ENCODE measurements at places on chromosomes 1 and 21. TPM values are rescaled to one million over a fixed set of nuclear protein-coding genes. Genes with fewer than 3 reads are reported as not detected.

DNA sequence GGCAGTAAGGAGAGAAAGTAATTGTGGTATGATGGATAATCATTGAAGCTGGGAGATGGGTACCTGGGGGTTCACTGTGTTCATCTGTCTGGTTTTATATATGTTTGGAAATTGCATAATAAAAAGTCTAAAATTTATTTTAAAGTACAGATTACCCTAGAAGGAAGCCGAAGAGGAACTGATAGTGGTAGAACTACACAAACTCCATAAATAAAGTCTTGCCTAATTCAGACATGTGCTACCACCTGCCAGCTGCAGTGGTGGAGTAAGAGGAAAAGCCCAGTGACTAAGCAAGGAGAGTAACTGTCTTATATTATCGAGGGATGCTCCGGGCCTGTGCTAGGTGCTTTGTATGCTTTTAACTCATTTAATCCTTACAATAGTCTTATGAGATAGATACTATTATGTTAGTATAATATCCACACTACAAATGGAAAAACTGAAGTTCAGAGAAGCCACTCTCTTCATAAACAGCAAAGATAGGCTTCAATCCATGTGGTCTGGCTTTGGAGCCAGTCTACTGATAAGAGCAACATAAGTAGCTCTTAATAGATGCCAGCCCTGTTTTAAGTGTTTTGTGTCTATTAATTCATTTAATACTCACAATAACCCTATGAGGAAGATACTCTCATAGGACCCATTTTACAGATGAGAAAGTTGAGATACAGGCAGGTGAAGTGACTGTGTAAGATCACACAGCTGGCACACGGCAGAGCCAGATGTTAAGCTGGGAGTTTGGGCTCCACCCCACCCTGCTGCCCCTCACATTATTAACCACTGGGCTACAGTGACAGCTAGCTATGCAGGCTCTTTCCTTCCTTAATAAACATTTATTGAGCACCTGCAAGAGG lies 56.8 kb upstream of the HNRNPU start:
- H3K27me3 ChIP-seq, result no peaks in the 10 kb centered on the region
- DNase-seq, result no peak
- no peak overlapping the region for H3K4me3 ChIP-seq

KIF2C gene
- total RNA-seq, result 14.2 TPM

GRCh38 chr21:27423038-27423437 lies 456.1 kb upstream of the ADAMTS5 start:
- no peaks in the 10 kb centered on the region for H3K27me3 ChIP-seq
- no peaks in the 10 kb centered on the region for H3K36me3 ChIP-seq
- 0 out of 2 replicates have a peak overlapping the region, but pooled peaks have one; percentile 5 for H3K4me3 ChIP-seq
- H3K4me1 ChIP-seq, result peaks cover 40% of the 10 kb centered on the region
- peak overlapping the region; percentile 97 for H3K27ac ChIP-seq

GRCh38 chr1:218510153-218510772 lies 165.1 kb downstream of the TGFB2 start:
- no peak for DNase-seq
- H3K4me3 ChIP-seq, result no peak overlapping the region
- no peaks in the 10 kb centered on the region for H3K4me1 ChIP-seq
- H3K27ac ChIP-seq, result no peak overlapping the region
- H3K36me3 ChIP-seq, result no peaks in the 10 kb centered on the region
- H3K27me3 ChIP-seq, result no peaks in the 10 kb centered on the region

- peaks cover 15% of the 10 kb centered on the region for H3K27me3 ChIP-seq
- H3K4me1 ChIP-seq, result peaks cover 3% of the 10 kb centered on the region
- peak; percentile 40 for DNase-seq
- H3K36me3 ChIP-seq, result no peaks in the 10 kb centered on the region
- H3K4me3 ChIP-seq, result peak overlapping the region; percentile 51
- H3K27ac ChIP-seq, result no peak overlapping the region
Measured at GRCh38 chr21:45234127-45234526, 53.6 kb downstream of the POFUT2 start.

BRDT gene
- total RNA-seq, result not detected

PTGFRN gene
- 25.7 TPM for total RNA-seq

- no peak for DNase-seq
- H3K27ac ChIP-seq, result no peak overlapping the region
- no peaks in the 10 kb centered on the region for H3K36me3 ChIP-seq
Measured at GRCh38 chr1:44512313-44512885, 107.3 kb downstream of the RNF220 start.

DNA sequence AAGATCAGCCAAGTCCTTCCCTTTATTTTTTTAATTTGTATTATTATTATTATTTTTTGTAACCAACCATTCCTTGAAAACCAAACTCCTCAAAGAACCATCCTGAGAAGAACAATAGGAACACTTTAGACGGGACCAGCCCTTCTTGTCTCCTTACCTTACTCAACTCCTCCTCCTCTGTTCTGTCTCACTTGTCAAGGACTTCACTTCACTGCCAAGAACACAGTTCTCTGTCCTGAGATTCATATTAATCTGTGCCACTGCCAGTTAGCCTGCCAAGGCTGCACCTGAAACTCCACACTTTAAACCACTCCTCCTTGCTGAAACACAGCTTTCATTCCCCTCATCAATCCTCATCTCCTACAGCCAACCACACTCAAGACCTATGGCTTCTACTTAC lies 73.8 kb upstream of the ATP1A1 start:
- no peak for DNase-seq
- no peaks in the 10 kb centered on the region for H3K36me3 ChIP-seq
- no peaks in the 10 kb centered on the region for H3K4me1 ChIP-seq
- H3K27me3 ChIP-seq, result peaks cover 4% of the 10 kb centered on the region
- H3K4me3 ChIP-seq, result no peak overlapping the region

GRCh38 chr1:218382261-218382660 lies 37.1 kb downstream of the TGFB2 start:
- peaks cover 37% of the 10 kb centered on the region for H3K4me1 ChIP-seq
- H3K4me3 ChIP-seq, result no peak overlapping the region
- no peak overlapping the region for H3K27ac ChIP-seq

GRCh38 chr1:245306628-245307410 lies 152.0 kb downstream of the KIF26B start:
- no peaks in the 10 kb centered on the region for H3K27me3 ChIP-seq
- no peaks in the 10 kb centered on the region for H3K4me1 ChIP-seq
- no peak overlapping the region for H3K27ac ChIP-seq
- H3K4me3 ChIP-seq, result no peak overlapping the region

RUNX3 gene
- total RNA-seq, result 2.7 TPM

DNA sequence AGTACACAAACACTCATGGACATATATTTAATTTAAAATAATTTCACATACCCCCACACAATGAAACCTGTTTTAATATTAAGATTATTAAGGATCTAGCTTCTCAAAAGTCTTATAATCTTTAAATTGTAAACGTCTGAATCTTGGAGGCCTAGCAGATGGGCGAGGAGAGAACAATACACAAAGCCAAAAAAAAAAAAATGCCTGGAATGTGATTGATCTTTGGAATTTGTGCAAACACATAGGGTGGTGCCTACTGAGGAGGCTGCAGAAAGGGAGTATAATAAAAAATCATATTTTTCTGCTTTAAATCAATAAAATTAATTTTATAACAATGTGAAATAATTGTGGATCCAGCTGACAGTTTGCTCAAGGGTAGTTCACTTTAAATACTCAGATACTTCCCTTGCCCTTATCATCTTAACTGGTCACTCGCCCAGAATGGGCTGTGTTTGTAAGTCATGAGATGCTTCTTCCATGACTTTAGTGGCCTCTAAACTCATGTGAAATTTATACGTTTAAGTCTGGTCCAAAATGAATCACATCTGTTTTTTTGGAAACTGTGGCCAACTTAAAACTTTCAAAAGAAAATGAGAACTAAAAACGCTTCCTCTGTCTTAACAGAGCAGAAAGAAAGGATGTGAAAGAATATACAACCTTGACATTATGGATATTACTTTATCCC lies 802.8 kb upstream of the CXADR start:
- no peaks in the 10 kb centered on the region for H3K27me3 ChIP-seq
- H3K4me3 ChIP-seq, result peak overlapping the region; percentile 17
- peak; percentile 86 for DNase-seq
- H3K27ac ChIP-seq, result peak overlapping the region; percentile 69

ATP1A4 gene
- total RNA-seq, result not detected

DNA sequence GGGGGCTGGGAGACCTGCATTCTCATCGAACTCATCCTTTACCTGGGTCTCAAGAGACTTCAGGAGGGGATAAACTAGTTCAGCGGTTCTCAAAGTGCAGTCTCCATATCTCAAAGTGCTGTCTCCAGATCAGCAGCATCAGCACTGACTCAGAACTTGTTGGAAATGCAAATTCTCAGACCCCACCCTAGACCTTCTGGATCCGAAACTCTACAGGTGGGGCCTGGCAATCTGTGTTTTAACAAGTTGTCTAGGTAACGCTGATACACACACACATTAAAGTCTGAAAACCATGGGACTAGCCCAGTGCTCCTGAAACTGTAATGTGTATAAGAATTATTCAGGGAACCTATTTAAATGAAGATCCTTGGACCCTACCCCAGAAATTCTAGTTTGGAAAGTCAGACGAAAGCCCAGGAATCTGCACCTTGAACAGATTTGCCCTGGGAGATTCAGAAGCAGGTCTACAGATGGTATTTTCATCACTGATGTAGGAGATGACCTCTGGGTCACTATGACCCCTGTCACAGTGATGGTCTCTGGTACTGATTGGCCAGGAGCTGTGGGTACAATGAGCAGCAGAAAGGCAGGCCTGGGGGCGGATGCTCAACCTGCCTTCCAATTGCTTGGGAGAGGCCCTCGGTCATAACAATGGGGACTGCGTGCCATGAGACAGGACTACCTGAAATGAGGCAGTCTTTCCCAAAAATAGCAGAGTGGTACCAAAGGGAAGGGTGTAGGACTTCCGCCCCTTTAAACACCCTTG lies 127.2 kb downstream of the FAM78B start:
- no peaks in the 10 kb centered on the region for H3K4me1 ChIP-seq
- H3K36me3 ChIP-seq, result no peaks in the 10 kb centered on the region
- H3K4me3 ChIP-seq, result no peak overlapping the region
- no peak for DNase-seq
- no peak overlapping the region for H3K27ac ChIP-seq

- no peaks in the 10 kb centered on the region for H3K27me3 ChIP-seq
- no peak for DNase-seq
- no peak overlapping the region for H3K4me3 ChIP-seq
- H3K27ac ChIP-seq, result no peak overlapping the region
- H3K4me1 ChIP-seq, result peaks cover 29% of the 10 kb centered on the region
Measured at GRCh38 chr21:39005502-39005787, 177.8 kb downstream of the PSMG1 start.

RRAGC gene
- 17.9 TPM for total RNA-seq

DNA sequence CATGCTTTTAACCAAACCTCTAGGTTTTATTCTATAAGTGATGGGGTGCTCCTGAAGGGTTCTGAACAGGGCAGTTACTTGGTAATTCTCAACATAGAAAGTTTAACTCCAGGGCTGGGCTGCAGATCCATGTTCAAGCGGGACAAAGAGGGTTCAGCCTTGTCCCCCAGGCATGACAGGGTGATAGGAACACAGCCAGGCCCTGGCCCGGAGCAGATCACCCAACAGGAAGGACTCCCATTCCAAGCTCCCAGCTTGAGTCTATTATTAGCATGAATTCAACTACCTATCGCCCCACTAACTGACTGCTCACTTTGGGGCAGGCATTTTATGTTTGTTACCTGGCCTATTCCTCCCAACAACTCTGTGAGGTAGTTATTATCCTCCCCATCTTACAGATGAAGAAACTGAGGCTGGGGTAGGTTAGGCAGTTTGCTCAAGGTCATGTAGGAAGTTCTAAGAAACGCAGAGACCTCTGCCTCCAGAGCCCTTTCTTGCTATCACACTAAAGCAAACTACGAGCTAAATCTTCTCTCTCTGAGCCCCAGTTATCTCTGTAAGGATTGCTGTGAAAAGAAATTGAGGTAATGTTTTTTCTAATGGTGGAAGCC lies 14.5 kb downstream of the ASAP3 start:
- no peaks in the 10 kb centered on the region for H3K36me3 ChIP-seq
- H3K27me3 ChIP-seq, result no peaks in the 10 kb centered on the region
- peaks cover 33% of the 10 kb centered on the region for H3K4me1 ChIP-seq
- no peak overlapping the region for H3K4me3 ChIP-seq
- no peak for DNase-seq

GRCh38 chr1:196043268-196043667 lies 565.0 kb downstream of the KCNT2 start:
- no peaks in the 10 kb centered on the region for H3K27me3 ChIP-seq
- no peak for DNase-seq
- H3K4me3 ChIP-seq, result no peak overlapping the region
- H3K27ac ChIP-seq, result no peak overlapping the region

MRPL39 gene
- total RNA-seq, result 26.1 TPM

GRCh38 chr21:39156024-39156423 lies 27.2 kb downstream of the PSMG1 start:
- no peak overlapping the region for H3K4me3 ChIP-seq
- no peaks in the 10 kb centered on the region for H3K4me1 ChIP-seq
- DNase-seq, result no peak
- no peaks in the 10 kb centered on the region for H3K36me3 ChIP-seq

- no peaks in the 10 kb centered on the region for H3K4me1 ChIP-seq
- DNase-seq, result no peak
- H3K4me3 ChIP-seq, result no peak overlapping the region
- H3K36me3 ChIP-seq, result no peaks in the 10 kb centered on the region
Measured at GRCh38 chr1:232776526-232777106, 28.6 kb upstream of the MAP10 start.

BNIPL gene
- total RNA-seq, result not detected

COL6A1 gene
- total RNA-seq, result 1,783 TPM

DNA sequence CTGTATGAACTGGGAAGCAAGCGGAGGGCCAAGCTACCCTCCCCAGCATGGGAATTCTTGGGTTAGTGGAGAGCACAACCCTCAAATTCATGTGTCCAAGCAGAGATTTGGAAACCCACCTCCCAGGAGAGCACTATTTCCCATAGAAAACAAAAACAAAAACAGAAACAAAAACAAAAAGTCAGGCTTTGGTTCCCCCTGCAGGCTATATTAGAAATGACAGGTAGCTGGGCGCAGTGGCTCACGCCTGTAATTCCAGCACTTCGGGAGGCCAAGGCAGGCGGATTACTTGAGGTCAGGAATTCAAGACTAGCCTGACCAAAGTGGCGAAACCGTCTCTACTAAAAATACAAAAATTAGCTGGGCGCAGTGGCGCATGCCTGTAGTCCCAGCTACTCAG lies 10.8 kb downstream of the MINDY1 start:
- H3K4me3 ChIP-seq, result peak overlapping the region; percentile 45
- peak; percentile 61 for DNase-seq
- H3K4me1 ChIP-seq, result peaks cover 14% of the 10 kb centered on the region
- H3K27ac ChIP-seq, result no peak overlapping the region
- no peaks in the 10 kb centered on the region for H3K27me3 ChIP-seq

- H3K27ac ChIP-seq, result peak overlapping the region; percentile 83
- peaks cover 5% of the 10 kb centered on the region for H3K36me3 ChIP-seq
- peaks cover 35% of the 10 kb centered on the region for H3K4me1 ChIP-seq
- peak overlapping the region; percentile 83 for H3K4me3 ChIP-seq
Measured at GRCh38 chr1:85465786-85466134, 801 bp upstream of the DDAH1 start.
